ENCODE measurements at places on chromosomes 3 and 15.

GRCh38 chr3:186779204-186779603, 4.2 kb upstream of the EIF4A2 start:
- DNase-seq: no peak

GRCh38 chr15:66252685-66253417, 699 bp downstream of the MEGF11 start:
- no peak for DNase-seq

GRCh38 chr3:193871220-193871485, 264.8 kb upstream of the HES1 start:
- DNase-seq: no peak

- no peak for DNase-seq
Measured at GRCh38 chr3:39154280-39155021, 1.1 kb upstream of the CSRNP1 start.

GRCh38 chr15:92901995-92902394, 1.9 kb downstream of the CHD2 start:
- no peak for DNase-seq

DNA sequence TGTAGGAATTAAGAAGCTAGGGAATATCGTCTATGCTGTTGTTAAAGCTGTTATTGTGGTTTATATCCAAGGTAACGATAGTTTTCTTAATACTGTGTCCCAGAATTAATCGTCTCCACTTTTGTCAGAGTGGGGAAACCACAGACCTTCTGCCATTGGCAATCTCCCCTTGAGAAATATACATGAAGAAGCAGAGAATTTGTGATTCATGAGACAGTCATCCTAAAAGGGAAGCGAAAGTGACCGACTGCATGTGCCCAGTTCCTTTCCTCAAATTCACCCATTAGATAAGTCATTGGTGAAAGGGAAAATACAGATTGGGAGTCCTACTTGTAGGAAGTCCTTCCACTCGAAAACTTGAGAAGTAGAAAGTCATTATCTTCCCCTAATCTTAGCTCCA, 26.6 kb downstream of the DIPK2A start:
- no peak for DNase-seq

- no peak for DNase-seq
Measured at GRCh38 chr3:7682822-7683229, 818.8 kb upstream of the LMCD1 start.

GRCh38 chr15:88624156-88624970, 3.2 kb downstream of the AEN start:
- no peak for DNase-seq

- no peak for DNase-seq
Measured at GRCh38 chr3:23404246-23404645, 201.1 kb downstream of the UBE2E2 start.

DNA sequence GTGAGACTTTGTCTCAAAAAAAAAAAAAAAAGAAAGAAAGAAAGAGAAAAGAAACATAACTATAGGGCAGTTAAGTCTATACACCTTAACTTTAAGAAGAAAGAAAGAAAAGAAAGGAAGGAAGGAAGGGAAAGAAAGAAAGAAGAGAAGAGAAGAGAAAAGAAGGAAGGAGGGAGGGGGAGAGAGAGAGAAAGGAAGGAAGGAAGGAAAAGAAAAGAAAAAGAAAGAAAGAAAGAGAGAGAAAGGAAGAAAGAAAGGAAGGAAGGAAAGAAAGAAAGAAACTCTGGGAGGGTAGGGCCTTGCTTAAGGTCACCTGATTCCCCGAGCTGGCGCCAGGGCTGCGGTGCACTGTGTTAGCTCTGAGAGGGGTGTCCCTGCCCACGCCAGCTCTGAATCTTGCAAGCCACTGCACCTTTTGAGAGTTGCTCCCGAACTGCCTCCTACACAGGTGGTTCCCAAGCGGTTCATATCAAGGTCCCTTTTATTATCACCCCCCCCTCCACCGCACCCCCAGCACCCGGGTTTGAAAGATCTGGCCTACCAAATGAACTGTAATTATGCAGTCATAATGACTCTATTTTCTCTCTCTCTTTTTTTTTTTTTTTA, 39.2 kb upstream of the VPS8 start:
- no peak for DNase-seq

GRCh38 chr3:37981348-37981664, 9.3 kb upstream of the VILL start:
- DNase-seq: no peak

- no peak for DNase-seq
Measured at GRCh38 chr3:106745344-106746168, 631.7 kb upstream of the CCDC54 start.

DNA sequence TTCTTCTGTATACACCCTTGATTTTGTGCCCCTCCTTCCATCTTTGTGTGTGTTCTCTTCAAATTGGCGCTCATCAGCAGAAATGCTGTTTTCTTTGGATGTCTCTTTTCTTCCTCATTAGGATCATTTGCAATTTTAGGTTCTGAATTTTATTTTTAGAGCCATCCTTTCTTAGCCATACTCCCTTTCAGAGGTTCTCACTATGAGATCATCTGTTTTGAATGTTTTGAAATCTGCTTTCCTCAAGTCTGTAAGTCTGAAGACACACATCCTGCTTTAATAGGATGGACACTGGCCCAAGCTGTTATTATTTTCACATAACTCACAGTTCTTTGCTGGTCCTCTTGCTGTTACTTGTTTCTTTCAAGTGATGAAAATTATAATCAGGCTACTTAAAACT, 124.8 kb downstream of the BDH1 start:
- no peak for DNase-seq

GRCh38 chr3:17577796-17578520, 164.5 kb downstream of the TBC1D5 start:
- DNase-seq: no peak

DNA sequence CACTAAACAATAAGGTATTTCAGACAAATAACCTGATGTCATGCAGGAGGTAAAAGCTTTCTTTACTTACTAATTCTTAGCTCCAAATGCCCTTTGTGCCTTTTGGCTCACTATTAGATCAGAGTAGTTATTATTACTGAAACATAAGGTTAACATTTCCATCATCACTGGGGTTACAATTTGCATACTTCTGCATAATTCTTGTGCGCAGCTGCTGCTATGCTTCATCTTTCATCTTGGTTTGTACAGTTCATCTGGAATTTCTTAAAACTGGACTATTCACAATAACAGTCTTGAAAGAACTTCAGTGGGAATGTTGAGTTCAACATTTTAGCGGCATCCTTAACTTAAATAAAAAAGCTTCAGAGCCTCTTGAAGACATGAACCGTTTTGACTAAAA, 383.2 kb upstream of the ADAMTS9 start:
- DNase-seq: no peak

- DNase-seq: no peak
Measured at GRCh38 chr3:116563351-116563750, 118.1 kb upstream of the LSAMP start.

DNA sequence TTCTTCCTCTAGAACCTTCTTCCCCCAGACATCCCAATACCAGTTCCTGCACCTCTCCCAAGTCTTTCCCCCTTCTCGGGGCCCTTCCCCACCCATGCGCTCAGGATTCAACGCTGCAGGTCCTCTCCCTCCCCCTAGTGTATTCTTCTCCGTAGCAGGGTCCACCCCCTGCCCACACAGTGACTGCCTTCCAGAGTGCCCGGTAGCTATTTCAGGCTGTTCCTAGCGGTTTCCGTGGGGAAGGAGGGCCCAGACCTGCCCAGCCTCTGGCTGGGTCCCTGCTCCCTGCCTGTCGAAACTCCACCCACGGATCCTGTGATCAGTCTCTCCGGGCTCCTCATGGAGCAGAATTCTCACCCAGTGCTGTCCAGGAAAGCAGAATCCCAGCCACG, 45.2 kb upstream of the SEC61A1 start:
- DNase-seq: no peak

GRCh38 chr3:23726811-23727548, 78.8 kb upstream of the UBE2E1 start:
- DNase-seq: no peak

- DNase-seq: no peak
Measured at GRCh38 chr3:8442993-8443650, 58.5 kb upstream of the LMCD1 start.

GRCh38 chr3:126208182-126208581, 27.8 kb upstream of the ALDH1L1 start:
- no peak for DNase-seq

DNA sequence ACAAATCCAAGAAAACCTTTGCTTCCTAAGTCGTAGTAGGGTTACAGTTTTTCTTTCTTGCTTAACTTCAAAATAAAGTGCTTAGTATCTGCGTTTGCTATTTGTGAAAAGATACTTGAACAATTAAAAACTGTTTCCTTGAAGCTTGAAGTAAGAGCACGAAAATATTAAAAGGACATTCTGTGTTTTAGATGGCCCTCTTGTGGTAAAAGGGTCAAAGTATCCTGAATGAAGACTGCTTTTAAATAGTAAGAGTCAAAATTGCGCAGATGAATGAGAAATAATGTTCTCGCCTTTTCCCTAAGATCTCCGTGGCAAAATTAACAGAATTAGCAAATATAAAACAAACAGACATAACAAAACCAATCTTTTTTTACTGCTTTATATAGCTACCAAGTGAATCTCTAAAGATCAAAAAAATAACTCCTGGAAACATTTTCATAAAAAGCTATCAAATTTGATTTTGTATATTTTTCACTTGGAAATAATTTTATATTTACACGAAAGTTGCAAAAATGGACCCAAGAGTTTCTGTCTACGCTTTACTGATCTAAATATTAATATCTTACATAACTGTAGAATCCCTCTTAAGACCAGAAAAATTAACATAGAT, 175.4 kb downstream of the MBNL1 start:
- no peak for DNase-seq

GRCh38 chr15:90035840-90036230, 34.7 kb downstream of the ZNF710 start:
- DNase-seq: no peak

DNA sequence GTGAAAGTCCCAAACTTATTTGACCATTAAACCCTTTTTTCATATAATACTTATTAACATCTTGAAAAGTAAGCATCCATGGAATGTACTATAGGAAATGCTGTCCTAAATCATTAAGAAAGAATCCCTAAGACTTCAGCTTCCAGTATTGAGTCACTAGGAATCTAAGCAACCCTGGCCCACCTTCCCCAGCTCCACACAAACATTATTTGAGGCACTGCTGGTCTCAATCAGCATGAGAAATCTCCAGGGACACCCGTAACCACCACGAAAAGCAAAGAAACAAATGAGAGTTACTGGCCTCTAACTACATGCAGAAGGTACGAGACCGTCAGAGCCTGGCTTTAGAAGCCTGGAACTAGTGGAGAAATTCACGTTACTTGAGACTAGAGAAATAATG, 68.2 kb downstream of the POLQ start:
- DNase-seq: no peak

DNA sequence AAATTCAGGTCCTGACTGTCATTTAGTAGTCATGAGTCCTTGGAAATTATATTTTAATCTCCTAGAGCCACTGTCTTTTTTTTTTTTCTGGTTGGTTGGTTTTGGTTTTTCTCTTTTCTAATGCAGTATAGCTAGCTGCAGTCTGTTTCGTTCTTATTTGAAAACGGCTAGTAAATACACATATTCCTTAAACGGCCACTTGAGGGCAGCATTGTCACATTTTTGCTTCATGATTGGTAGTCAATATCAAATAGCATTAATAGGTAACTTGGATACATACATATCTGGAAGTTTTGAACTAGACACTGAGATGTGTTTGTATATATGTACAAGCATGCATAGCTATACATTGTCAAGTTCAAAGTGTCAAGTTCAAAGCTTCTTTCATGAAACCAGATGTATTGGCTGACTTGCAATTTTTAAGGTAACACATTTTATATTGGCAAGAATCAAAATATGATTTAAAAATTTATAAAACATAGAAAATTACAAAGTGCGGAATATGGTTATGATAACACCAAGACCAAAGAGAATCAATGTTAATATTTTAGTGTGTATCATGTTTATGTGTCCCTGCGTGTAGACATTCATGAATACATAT, 22.5 kb downstream of the GABRA5 start:
- DNase-seq: no peak

GRCh38 chr3:149280671-149281349, 52.6 kb downstream of the TM4SF18 start:
- DNase-seq: no peak

GRCh38 chr3:52119826-52120225, 34.4 kb downstream of the POC1A start:
- DNase-seq: no peak

- DNase-seq: no peak
Measured at GRCh38 chr3:126672741-126673140, 17.8 kb upstream of the TXNRD3 start.

- no peak for DNase-seq
Measured at GRCh38 chr3:139187648-139188047, 143.0 kb upstream of the PRR23C start.

DNA sequence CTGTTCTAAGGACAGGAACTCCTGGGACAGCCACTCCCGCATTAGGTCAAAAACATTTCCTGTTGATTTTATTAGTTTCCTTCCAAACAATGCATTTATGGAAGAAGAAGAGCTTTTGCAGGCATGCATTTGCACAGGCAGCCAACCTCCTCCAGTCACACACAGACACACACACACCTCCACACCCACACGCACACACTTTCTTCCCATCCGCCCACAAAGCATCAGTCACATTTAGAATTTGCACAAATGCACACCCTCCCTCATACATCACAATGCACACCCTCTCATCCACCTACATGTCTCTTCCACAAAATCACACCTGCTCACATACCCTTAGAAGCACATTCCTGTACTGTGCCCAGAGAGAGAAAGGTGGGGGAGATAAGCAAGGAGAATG, 4.1 kb upstream of the TYRO3 start:
- no peak for DNase-seq

GRCh38 chr15:41096178-41096577, 19.9 kb downstream of the INO80 start:
- no peak for DNase-seq

Data from NK-92 treated with Interleukin-12 subunit alpha and Interleukin-12 subunit beta, amount 100 ng/mL, for 24 hours (cell line).